Calu3 (cell line): ENCODE measurements at places on chromosomes 7 and 10. TPM values are rescaled to one million over a fixed set of nuclear protein-coding genes. Genes with fewer than 3 reads are reported as not detected.

- no peak for DNase-seq
Measured at GRCh38 chr7:104978460-104978859, 35.5 kb upstream of the KMT2E start.

DNA sequence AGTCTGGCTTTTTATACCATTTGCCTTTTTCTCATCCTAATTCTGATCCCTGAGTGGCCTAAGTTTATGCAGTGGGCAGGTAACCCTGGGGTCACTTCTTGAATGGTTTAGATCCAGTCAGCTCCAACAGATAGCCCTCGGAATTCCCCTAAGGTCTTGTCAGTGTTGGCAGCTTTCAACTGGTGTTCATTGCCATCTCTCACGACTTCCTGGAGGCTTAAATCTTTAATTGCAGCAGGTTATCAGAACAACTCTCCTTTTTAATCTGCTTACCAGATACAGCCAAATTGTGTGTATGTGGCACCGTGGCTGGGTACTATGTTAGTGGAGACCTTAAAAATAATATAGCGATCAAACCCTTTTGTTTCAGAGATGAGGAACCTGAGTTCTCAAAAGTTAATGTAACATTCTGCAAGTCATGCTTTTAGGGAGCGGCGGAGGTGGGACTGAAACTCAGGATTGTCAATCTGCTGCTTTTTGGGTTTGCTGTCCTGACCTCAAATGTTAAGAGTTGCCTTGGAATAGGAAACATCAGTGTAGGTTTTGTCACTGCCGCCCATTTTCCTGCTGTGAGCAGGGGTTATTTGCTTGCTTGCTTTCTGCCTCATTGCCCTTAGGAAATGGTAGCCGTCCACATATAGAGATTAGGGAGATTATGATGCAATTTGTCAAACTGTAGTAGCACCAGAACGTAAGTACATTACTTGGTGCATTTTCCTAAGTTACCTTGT lies 818 bp downstream of the DLD start:
- no peak for DNase-seq

Gene SPDYE11
- not detected in 2 replicates for total RNA-seq

Gene ZNF273
- 5.1 and 6.2 TPM in 2 replicates for total RNA-seq

Gene FAM180A
- not detected in 2 replicates for total RNA-seq

Gene IGF2BP3
- 111 and 114 TPM in 2 replicates for total RNA-seq

- no peak for DNase-seq
Measured at GRCh38 chr7:133837224-133837623, 289.9 kb upstream of the LRGUK start.

Gene CYP3A7
- total RNA-seq: 0.71 and 0.86 TPM in 2 replicates

GRCh38 chr7:43565786-43566185 lies 17.1 kb upstream of the STK17A start:
- no peak for DNase-seq

GRCh38 chr7:31683445-31684225 lies 3.4 kb upstream of the PPP1R17 start:
- DNase-seq: no peak

GRCh38 chr7:103680161-103681144 lies 234.4 kb upstream of the SLC26A5 start:
- no peak for DNase-seq

Gene TMEM72
- total RNA-seq: not detected in 2 replicates

- no peak for DNase-seq
Measured at GRCh38 chr7:157570531-157571200, 233.9 kb downstream of the DNAJB6 start.

- DNase-seq: no peak
Measured at GRCh38 chr10:30725661-30726060, 96.1 kb upstream of the LYZL2 start.

Gene BICC1
- 58.0 and 70.2 TPM in 2 replicates for total RNA-seq

DNA sequence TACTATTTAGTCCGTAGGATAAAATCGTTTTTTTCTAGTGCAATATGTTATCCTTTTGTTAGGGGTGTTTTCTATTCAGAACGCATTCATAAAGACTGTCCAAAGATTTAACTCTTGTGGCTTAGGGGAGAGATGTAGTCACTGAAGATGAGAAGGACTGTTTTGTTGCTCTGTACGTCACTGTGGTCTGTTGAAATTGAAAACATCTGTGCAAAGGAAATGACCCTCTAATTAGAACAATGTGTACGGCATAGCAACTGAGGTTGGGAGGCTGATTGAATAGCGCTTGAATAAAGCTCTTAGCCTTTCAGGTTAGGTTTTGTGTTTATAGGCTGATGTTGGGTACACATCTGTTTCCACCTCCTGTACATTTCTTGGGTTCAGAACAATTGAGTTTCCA lies 453.4 kb upstream of the AKR1E2 start:
- DNase-seq: no peak

GRCh38 chr7:158113321-158114025 lies 474.1 kb downstream of the PTPRN2 start:
- DNase-seq: no peak

Gene PTCD1
- total RNA-seq: 7.6 and 8.8 TPM in 2 replicates

DNA sequence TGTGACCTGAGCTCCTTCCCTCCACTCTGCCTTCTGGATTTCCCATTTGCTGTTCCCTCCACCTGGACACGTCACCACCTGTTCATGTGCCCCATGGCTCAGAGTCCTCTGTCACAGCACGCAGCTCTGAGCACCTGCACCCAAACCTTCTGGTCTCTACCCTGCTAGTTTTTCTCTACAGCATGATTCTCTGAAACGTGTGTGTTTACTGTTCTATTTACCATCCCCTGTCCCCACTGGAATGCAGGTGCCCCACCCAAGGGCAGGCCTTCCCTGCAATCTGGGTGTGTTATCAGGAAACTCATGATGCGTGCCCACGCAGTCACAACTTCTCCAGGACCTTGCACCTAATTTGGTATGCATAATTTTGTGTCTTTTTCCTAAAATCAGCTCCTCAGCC lies 284.4 kb upstream of the IGFBP3 start:
- peak; percentile 91 for DNase-seq

Gene EGR2
- total RNA-seq: 0.68 and 1.1 TPM in 2 replicates

Gene ASB10
- not detected in 2 replicates for total RNA-seq

Gene ATG9B
- total RNA-seq: 7.9 and 17.7 TPM in 2 replicates

Gene MMD2
- not detected in 2 replicates for total RNA-seq

DNA sequence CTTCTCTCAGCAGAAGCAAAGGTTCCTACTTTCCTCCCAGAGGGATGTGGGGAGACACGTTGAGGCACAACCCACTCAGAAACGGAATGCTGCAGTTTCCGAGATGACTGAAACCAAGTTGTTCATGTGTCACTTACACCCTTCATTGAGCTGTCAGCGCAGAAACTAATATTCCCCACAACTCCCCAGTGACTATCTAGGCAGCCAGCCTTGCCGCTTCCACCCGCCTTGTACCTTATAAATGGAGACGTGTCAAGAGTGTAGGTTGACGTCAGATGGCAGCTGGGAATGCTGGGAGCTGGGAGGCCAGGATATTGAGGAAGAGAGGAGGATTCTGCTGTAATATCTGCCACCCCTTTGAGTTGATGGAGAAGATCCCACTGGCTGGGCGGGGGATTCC lies 15.1 kb downstream of the GPR26 start:
- DNase-seq: no peak

DNA sequence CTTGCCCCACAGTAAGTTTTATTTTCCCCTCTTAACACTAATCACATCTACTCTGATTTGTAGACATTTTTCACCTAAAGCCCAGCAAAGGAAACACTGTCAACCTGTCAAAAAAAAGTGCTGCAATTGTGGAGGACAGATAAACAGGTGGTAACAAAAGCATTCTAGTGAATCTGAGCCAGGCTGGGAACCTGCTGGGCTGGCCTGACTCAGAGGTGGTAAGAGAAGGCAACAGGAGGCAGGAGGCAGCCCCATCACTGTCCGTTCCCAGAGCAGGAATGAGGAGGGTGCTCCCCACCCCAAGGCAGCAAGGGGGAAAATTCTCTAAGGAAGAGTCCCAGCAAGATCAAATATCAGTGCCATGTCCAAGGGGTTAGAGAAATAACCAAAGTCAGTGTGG lies 19.5 kb upstream of the HERPUD2 start:
- DNase-seq: no peak

- no peak for DNase-seq
Measured at GRCh38 chr7:91894781-91895480, 14.4 kb upstream of the MTERF1 start.

- DNase-seq: no peak
Measured at GRCh38 chr7:48091506-48092433, 2.7 kb downstream of the UPP1 start.

DNA sequence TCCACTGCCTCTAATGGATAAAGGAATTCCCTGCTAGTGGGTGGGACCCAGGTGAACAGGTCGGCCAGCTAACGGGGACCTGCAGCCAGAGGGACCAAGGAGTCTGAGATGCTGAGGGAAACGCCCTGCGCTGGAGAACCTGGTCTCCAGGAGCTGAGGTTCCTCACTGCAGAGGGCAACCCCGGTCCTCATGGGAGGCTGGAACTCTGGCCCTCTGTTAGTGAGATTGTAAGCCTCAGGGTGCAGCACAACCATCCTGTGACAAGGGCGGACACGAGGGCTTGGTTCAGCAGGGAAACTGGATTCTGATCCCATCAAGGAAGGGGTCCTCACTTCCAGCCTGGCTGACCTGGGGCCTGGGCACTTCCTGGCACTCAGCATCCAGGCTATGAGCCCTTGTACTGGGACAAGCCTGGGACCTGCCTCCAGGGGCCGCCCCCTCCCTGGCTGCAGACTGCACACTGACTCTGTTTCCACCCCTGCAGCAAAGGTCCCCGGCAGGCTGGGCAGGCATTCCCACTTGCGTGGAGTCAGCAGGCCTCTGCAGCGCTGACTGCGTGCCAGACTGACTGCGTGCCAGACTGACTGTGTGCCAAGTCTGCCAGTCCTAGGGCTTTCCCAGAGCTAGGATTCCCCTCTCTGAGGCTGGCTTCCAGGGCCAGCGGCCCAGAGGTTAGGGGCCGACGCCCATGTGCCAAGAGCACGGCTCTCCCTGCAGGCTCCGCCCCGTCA lies 143.2 kb downstream of the MAPK8 start:
- DNase-seq: no peak

Gene KAZALD1
- total RNA-seq: 1.7 and 1.8 TPM in 2 replicates

DNA sequence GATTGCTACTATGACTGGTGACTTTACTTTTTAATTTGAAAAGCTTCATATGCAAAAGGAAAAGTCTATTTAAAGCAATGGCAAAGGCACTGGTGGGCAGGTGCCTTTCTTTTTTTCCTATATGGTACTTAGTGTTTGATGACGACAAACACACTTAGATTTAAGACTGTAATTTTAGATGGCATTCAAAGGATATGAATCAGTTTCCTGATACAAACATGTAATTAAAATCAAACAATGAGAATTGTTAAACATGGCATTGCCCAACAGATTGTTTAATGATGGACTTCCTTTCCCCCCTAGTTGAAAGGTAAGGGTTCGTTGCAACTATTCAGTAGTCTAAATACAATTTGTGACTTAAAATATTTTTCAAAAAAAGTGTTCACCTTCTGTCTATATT lies 106.5 kb upstream of the SEMA3C start:
- DNase-seq: no peak

Gene CCDC71L
- total RNA-seq: 28.1 and 30.9 TPM in 2 replicates

Gene GLCCI1
- 10.1 and 12.9 TPM in 2 replicates for total RNA-seq

GRCh38 chr10:55163388-55163979 lies 362.5 kb upstream of the PCDH15 start:
- no peak for DNase-seq

DNA sequence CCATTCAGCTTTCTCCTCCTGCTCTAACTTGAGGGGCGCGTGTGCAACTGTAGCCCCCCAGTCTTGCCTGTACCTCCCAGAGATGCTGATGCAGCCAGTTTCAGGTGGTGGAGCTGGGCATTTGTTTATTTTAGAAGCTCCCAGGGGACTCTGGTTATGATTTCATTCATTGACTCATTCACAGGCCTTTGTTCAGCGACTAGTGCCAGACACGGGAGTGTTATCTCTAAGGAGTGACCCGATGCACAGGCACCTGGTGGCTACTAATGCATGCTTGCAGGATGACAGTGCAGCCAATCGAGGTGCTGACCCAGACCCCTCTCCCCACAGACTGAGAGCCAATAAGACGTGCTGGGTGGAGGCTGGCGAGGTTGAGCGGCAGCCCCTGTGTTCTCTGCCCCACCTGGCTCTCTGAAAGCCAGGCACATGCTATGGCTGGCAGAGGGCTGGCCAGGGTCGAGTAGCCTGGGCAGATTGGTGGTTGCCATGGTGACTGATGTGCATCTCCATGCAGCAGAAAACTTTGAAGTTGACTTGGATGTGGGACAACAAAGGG lies 19.7 kb upstream of the SLC18A2 start:
- DNase-seq: peak; percentile 46
